ENCODE measurements at places on chromosomes 4 and X. TPM values are rescaled to one million over a fixed set of nuclear protein-coding genes. Genes with fewer than 3 reads are reported as not detected.

MED12 gene
- 22.8 TPM for total RNA-seq

GRCh38 chr4:184854673-184855072 is 28.9 kb upstream of the ACSL1 start:
- H3K27ac ChIP-seq: no peak overlapping the region
- H3K4me3 ChIP-seq: no peak overlapping the region
- H3K36me3 ChIP-seq: no peaks in the 10 kb centered on the region
- no peak for DNase-seq
- H3K27me3 ChIP-seq: peaks cover 5% of the 10 kb centered on the region

GRCh38 chr4:89765966-89766365 is 71.0 kb downstream of the SNCA start:
- H3K27me3 ChIP-seq: peaks cover 5% of the 10 kb centered on the region
- H3K4me3 ChIP-seq: no peak overlapping the region
- DNase-seq: peak; percentile 62
- peak overlapping the region; percentile 47 for H3K27ac ChIP-seq
- peaks cover 9% of the 10 kb centered on the region for H3K4me1 ChIP-seq

GRCh38 chr4:55347610-55348228 is 1.7 kb downstream of the SRD5A3 start:
- peaks cover 37% of the 10 kb centered on the region for H3K4me1 ChIP-seq
- DNase-seq: peak; percentile 15
- peak overlapping the region; percentile 93 for H3K4me3 ChIP-seq
- H3K27me3 ChIP-seq: no peaks in the 10 kb centered on the region

SSX4 gene
- total RNA-seq: not detected
